ENCODE measurements at places on chromosomes 13 and 19.

- DNase-seq, result no peak
These were observed 8.7 kb downstream of the ATP12A start for GRCh38 chr13:24688950-24689349.

DNA sequence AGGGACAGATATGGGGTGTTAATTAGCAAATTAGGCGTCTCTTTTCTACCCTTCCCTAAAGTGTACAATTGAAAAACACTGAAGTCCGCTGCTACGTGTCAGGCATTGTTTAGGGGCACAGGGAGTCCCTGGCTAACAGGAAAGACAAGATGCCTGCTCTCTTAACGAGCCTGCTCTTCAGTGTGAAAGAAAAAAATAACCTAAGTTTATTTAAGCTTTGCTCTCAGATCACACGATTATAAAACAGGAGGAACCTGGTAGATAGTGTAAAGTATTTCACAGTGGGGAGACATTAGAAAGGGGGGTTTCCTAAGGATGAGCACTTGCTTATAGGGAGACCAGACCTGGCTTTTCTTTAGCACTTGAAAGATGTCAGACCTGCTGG lies 38.7 kb downstream of the IGFL2 start:
- no peak for DNase-seq

GRCh38 chr13:65677906-65678305 lies 1552.2 kb downstream of the PCDH9 start:
- DNase-seq, result peak; percentile 34

DNA sequence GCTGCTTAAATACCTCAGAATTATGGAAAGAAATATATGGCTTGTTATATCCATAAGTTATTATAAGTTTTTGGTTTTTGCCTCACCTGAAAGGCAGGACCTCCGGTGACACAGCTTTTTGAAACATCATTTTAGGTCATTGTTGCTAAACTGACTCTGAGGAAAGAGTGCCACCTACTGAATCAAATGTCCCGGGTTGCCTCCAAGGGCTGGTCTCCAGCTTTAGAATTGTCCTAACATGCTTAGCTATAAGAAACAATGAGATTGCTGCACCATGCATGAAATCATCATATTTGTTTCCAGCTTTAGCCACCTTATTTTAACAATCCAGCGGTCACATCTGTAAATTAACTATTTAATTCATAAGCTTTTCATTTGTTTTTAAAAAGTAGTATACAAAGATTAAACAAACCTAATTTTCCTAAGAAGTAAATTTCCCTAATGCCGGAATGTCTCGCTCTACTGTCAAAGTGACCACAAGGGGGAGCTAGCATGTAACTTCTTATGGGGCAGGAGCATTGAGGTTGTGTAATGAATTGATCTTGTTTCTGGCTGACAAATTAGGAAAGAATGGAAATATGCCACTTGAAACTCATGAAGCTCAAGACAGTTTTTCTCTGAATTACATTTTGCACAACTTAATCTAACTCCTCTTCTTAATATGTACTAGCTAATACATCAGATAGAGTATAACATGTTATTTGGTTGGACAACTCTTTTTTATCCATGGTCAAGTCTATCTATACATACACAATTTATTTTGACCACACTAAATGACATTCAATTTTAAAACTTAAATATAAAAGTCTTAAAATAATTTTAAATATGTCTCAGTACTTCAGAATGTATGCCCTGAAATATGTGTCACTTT lies 6.7 kb upstream of the PCDH17 start:
- DNase-seq, result peak; percentile 49

- DNase-seq, result no peak
These were observed 166.2 kb downstream of the DLEU7 start for GRCh38 chr13:50677258-50677657.

DNA sequence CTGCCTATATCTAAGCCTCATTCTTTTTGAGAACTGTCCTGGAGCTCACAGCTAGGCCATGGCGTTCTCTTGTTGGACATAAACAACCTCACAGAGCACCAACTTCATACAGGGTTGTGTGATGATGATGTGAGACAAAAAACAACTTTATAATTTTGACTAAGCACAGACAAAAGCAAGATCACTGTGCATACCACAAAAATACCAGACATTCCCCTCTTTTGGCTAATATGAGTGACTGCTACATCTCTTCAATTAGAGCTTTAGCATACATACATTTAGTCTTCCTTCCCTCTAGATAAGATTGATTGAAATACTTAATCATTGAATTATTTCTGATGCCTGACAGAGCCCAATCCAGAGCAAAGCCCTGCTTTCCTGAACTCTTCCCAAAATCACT lies 8.3 kb downstream of the MAB21L1 start:
- DNase-seq, result peak; percentile 56

DNA sequence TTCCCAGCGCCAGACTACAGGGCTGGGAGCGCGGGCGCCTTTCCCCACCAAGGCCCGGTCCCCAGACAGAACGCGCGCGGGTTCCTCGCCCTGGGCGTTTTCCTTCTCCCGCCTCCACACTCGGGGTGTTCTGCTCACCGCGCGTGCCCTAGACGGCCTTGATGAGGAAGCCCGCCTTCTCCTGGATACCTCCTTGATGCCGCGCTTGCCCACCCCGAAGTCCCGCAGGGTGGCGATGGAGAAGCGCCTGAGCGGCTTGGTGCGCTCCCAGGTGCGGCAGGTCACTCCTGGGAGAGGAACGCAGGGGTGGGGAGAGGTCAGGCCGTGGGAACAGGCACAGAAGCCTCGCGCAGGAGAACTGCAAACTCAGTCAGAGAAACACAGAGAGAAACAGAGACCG lies 34.8 kb downstream of the CYP2B6 start:
- no peak for DNase-seq

DNA sequence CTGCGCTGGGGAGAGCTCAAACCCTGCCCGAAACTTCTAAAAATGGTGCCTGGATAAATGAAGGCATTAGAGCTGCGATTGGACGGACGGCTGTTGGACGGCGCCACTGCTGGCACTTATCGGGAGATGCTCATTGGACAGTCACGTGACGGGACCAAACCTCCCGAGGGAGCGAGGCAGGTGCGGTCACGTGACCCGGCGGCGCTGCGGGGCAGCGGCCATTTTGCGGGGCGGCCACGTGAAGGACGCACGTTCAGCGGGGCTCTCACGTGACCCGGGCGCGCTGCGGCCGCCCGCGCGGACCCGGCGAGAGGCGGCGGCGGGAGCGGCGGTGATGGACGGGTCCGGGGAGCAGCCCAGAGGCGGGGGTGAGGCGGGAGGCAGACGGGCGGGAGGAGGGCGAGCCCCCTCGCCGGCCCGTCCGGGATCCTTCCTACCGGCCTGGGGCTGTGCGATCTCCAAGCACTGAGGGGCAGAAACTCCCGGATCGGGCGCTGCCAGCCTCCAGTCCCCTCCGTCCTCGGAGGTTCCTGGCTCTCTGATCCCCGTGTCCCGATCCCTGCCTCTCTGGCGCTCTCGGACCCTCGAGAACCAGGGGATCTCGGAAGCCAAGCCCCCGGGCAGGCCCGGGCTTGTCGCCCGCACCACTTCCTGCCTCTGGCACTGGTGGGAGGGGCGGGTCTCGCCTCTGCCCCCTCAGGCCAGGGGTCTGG lies at the start of gene BAX:
Gene BAX (plus strand): TSS at position 281 of the 713 bp plus-strand sequence. CDS start 54 bp downstream, at position 335.
- DNase-seq, result peak; percentile 95

- DNase-seq, result no peak
These were observed 58.0 kb downstream of the MAP4K1 start for GRCh38 chr19:38559428-38560401.

DNA sequence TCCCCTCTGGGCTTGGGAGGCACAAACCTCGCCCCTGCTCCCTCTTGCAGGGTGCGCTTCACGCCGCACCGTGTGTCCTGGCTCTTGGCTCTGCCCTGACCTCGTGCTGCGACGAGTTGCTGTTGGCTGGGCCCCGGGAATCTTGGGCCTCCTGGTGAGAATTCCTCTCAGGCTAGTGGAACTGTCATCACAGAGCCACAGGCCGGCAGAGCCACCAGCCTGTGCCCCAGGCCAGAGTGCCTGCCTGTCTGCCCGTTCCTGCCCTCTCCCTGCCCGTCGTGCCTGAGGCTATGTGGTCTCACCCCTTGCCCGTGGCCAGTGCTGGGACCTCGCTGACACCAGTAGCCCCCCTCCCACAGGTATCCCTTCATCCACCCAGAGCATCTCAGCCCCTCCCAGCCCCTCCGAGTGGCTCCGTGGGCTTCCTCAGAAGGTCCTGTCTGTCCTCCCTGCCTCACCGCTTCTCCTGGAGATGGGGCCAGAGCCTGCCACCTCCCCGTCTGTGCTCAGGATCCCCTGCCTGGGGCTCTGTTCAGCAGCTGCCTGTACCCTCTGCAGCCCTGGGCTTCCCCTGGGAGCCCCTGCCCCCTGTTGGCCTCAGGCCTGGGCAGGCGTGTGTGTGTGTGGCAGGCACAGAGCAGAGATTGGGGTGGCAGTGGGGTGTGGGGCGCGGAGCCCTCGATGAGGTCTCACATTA lies 13.3 kb downstream of the NDUFB7 start:
- no peak for DNase-seq

- DNase-seq, result no peak
These were observed 661 bp downstream of the FREM2 start for GRCh38 chr13:38687246-38688229.

DNA sequence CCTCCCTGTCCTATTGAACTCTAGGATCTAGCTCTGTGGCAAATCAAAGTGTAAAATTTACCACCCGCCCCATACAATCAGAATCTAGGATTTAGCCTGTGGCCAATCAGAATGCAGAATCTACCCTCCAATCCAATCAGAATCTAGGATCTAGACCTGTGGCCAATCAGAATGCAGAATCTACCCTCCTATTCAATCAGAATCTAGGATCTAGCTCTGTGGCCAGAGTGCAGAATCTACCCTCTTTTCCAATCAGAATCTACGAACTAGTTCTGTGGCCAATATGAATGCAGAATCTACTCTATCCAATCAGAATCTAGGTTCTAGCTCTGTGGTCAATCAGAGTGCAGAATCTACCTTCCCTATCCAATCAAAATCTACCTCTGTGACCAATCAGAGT lies 25.8 kb downstream of the PRKD2 start:
- no peak for DNase-seq

GRCh38 chr13:93080587-93080986 lies 146.0 kb upstream of the GPC6 start:
- DNase-seq, result no peak

GRCh38 chr13:51277928-51278327 lies 55.7 kb downstream of the FAM124A start:
- DNase-seq, result no peak

- no peak for DNase-seq
These were observed 178.5 kb downstream of the USP12 start for GRCh38 chr13:26992951-26993719.

DNA sequence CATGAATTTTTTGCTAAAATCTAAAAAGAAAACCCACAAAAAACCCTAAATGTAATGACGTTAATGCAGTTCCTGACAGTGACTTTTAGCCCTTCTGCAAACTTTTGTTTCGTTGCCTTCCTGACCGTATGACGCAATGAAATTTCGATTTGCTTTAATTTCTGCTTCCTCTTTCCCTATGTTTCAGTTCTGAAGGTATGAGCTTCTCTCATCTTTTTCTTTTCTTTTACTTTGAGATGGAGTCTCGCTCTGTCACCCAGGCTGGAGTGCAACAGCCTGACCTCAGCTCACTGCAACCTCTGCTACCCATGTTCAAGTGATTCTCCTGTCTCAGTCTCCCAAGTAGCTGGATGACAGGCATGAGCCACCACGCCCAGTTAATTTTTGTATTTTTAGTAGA lies 6.1 kb upstream of the LILRA5 start:
- no peak for DNase-seq

DNA sequence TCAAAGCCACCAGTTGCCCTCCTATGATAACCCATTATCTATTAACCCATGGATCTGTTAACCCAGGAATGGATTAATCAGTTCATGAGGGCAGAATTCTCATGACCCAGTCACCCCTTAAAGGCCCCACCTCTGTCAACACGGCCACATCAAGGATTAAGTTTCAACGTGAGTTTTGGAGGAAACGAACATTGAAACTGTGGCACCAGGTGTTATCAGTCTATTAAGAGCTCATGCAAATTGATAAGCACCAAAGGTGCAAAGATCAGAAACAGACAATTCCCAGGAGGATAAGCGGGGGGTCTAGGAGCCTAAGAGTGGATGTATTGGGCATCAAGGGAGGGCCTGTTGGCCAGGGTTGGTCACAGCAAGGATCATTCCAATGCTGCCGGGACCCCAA lies 19.9 kb upstream of the ELAVL1 start:
- no peak for DNase-seq

GRCh38 chr19:2488942-2489731 lies 13.2 kb downstream of the GADD45B start:
- peak; percentile 79 for DNase-seq

DNA sequence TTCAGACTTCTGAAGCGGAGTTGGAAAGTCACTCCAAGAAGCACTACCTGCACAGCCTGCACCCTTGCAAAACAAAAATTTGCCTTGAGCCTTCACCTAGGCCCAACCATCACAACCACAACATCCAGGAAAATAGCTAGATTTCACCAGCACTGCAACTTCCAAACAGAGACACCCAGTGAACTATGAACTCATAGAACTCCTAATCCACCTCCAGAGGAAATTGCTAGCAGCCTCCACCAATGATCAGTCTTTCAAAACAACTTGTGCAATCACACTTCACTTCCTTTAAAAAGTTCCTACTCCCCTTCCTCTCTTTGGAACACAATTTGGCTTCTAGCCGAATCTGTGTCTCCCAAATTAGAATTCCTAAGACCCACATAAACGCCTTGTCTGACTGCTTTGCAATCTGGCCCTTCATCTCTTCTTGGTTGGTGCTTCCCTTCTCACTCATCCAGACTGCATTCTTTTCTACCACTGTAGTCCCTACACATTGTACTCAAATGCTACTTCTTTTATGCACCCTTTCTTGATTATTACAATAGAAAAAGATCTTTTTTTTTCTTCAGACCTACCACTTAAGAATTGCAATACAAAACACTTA lies 489.2 kb upstream of the ARGLU1 start:
- DNase-seq, result no peak

DNA sequence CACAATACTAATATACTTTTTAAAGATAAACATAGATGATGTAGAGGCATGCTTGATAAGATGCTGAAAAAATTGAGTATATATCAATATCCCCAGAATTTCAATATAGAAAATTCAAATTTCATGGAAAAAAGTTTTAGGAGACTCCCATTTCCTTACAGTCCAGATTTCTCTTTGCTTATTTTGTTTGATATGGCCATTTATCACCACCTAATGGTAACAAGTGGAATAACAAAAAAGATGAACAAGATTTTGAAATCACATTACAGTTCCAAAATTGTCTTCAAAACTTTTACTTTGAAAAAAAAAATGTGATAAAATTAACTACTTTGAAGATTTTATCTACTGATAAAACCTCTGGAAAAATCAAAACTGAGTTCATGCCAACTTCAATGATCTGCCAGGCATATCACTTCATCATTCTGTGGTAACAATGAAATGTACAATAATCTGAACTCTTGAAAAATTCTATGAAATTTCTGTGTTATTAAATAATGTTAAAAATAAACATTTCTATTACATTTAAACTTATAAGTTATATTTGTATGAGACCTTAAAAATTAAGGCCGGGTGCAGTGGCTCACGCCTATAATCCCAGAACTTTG lies 17.5 kb downstream of the MIPEP start:
- peak; percentile 61 for DNase-seq
